Sigmoid colon (tissue), 7 donors: ENCODE measurements at places on chromosomes 2 and 18.

- peak; percentile 95 for DNase-seq
Observed at GRCh38 chr2:202135091-202135874, 62.2 kb downstream of the KIAA2012 start.

DNA sequence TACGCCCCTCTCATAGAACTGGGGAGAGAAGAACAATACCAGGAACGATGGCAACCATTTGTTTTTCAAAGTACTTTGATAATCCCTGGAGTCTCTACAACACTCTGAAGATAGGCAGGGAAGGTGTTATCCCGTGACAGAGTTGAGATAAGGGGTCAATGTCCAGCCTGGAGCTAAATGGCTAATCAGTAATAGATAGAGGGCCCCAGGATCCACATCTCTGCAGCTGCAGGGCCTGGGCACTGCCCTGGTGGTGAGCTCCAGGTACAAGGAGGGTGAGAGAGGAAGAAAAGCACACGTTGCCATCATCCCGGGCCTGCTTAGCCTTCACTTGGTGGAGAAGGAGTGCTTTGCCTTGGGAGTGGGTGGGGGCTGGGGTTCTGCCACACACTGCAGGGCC, 260.6 kb downstream of the PRKCE start:
- DNase-seq: no peak

- no peak for DNase-seq
Observed at GRCh38 chr2:48264627-48265026, 265.3 kb upstream of the STON1 start.

- no peak for DNase-seq
Observed at GRCh38 chr2:46632349-46632748, 153.0 kb downstream of the TMEM247 start.
